ENCODE measurements at places on chromosomes 2 and 18.

- DNase-seq: no peak
Observed at GRCh38 chr2:76075126-76075525, 364.4 kb upstream of the GCFC2 start.

DNA sequence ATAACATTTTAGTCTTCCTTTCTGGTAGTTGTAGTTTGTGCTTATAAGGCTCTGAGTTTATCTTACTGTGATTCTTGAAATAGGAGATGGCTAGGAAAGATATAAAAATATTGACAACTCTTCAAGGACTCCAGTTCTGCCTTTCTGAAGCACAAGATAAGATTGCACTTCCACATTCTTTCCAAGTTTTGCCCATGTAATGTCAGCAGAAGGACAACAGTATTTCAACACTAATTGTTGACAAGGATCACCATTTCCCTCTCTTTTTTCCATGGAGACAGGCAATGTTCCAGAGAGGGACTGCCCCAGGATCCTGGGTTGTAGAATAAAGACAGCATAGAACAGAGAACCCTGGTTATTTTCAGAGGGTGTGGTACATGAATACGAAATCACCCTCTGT, 279.1 kb upstream of the CNTNAP5 start:
- no peak for DNase-seq

GRCh38 chr2:111898703-111899514, 502 bp downstream of the MERTK start:
- no peak for DNase-seq

DNA sequence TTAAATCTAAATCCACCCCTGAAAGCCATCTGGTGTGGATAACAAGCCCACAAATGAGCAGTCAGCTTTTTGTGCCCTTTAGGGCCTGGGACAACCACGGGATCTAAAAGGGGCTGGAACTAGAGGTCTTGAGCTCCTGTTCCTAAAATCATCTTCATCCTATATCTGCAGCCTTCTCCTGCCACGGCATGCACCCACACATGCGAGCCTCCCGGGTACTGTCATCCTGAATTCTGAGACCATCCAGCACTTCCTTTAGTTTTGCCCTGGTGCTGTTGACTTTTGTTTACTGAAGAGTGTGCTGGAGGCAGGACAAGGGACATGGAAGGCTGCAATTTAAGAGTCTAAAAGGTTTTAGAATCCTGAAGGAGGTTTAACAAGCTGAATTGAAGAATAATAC, 183.2 kb downstream of the FAM210A start:
- DNase-seq: no peak

GRCh38 chr18:59909289-59910036, 9.7 kb downstream of the PMAIP1 start:
- DNase-seq: no peak

- no peak for DNase-seq
Observed at GRCh38 chr2:19833978-19834377, 67.8 kb downstream of the TTC32 start.

DNA sequence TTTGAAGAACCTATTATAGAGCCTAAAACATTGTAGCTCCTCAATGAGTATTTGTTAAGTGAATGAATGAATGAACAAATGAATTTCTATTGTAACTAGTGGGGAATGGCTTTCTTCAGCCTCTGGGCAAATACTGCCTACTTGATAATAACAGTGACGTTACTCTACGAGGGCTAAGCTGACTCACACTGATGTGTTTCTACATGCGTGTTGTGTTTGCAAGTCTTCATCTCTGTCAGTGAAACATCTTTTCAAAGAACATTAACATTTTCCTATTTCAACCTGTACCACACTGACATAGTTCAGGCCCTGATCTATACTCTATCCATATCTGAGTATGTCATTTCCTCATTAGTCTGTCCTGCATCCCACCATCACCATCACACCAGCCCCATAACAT, 319.9 kb upstream of the ACVR2A start:
- no peak for DNase-seq

DNA sequence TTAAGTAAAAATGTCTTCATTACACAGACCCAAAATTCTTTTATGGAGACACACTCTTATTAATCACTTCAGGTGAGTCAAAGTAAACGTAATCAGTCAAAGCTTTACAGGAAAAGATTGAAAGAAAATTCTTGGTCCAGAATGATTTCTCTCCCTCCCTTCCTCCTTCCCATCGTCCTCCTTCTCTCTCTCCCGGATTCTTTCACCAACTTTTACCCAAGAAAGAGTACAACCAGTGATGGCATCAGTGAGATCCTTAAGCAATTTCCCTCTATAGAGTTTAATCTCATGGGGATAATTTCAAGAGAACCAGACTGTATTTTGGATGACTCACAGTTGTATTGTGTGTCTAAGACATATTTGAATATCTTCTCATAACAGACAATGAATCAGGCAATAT, 258.1 kb downstream of the ALK start:
- DNase-seq: no peak

DNA sequence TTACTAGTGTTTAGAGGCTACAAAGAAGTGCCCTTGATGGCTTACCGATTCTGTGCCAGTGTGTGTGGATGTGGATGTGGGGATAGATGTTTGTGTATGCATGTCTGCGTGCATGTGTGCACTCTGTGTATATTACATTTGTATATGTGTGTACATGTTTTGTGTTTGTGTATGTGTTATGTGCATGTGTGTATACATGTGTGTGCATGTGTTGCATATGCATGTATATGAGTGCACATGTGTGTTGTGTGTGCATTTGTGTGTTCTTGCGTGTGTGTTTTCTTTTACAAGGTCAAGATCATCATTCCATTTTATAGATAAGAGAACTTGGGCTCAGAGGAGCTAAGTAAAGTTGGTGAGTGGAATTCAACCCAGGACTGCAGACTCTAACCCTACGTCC, 217.1 kb upstream of the PID1 start:
- DNase-seq: no peak

- DNase-seq: no peak
Observed at GRCh38 chr2:98091738-98092137, 4.8 kb downstream of the VWA3B start.

DNA sequence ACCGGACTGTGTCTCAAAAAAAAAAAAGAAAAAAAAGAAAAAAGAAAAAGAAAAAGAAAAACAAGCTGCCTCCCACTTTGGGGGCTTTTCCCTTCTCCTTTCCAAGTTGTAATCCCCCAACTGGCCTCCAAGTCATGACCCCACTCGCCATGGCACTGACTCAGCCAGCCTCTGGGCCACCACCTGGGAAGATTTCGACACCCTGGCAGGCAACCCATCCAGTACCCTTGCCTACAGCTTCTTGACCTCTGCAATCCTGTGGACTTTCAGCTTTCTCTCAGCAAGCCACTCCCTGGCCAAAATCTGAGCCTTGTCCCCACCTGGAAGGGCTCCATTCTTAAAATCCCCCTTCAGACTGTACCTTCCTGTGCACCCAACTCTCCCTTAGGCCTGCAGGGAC, 22.3 kb upstream of the FOSL2 start:
- no peak for DNase-seq

DNA sequence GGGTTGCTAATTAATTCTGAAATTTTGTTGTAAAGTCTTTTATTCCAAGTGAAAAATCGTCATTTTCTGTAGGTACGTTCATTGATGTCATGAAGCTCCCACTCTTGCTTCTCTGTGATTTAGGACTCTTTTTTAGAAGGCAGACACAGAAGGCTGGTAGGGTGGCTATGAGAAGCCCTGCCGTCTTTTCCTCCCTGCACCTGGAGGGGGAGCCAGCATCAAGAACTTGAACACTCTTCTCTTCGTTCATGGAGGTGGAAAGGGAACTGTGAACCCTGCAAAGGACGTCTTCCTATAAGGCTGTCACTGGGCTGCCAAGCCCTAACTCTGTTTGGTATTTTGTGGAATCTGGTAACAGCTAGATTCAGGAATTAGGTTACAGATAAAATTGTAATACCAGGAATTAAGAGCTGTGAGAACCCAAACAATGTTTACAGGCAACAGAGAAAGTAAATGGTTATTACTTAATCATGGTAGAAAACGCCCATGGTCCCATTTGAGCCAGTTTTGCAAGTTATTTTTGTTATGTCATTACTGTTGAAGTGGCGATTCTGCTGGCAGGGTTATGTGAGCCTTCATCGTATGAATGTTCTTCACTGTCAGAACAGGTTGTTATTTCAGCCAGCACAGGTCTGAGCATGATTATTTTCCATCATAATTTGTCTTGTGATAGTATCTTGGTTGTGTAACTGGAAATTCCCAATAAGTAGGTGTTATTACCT, 112.2 kb downstream of the OSBPL6 start:
- DNase-seq: no peak

GRCh38 chr18:70417847-70418246, 129.0 kb downstream of the SOCS6 start:
- no peak for DNase-seq

GRCh38 chr18:12336887-12337286, 28.8 kb downstream of the TUBB6 start:
- no peak for DNase-seq

- no peak for DNase-seq
Observed at GRCh38 chr2:239767021-239767905, 257.9 kb downstream of the NDUFA10 start.

GRCh38 chr2:127577208-127577475, 41.7 kb downstream of the MYO7B start:
- no peak for DNase-seq

DNA sequence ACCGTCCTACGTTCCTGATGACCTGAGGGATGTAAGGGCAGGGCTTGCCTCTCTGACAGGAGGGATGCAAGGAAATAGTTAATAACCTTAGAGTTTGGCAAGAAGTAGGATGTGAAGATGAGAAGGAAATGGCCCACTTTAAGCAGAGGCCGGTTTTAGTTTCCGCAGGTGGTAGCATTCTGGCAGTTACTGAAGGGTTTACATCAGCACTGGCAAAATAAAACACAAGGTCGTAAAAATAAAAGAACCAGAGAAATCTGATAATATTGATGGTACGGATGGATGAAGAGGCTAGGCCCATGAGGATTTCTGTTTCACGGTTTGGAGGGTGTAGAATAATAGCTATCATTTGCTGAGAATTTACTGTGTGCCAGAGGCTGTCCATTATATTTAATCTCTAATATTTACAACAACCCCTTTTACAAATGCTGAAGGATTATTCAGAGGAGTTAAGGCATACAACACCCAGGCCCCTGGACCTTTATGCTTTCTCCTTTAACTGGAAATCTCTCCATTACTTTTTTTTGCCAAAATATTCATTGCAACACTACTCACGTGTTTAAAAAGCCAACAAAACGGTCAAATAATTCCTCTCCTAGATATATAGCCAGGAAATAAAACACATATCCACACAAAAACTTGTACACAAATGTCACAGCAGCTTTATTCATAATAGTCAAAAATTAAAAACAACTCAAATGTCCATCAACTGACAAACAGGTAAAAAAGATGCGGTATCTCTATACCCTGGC, 28.5 kb downstream of the DAPL1 start:
- no peak for DNase-seq

DNA sequence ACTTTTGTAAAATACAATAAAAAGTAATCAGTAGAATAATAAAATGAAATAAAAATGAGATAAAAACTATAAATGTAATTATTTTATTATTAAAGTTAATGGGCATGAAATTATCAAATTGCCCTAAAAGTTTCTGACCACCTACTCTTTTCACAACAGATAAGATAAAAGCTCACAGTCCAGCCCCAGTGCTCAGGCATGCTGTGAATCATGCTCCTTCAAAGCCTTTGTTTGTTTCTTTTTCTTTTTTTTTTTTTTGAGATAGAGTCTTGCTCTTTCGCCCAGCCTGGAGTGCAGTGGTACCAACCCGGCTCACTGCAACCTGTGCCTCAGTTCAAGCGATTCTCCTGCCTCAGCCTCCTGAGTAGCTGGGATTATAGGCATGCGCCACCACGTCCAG, 181.7 kb downstream of the ANKRD44 start:
- DNase-seq: no peak

DNA sequence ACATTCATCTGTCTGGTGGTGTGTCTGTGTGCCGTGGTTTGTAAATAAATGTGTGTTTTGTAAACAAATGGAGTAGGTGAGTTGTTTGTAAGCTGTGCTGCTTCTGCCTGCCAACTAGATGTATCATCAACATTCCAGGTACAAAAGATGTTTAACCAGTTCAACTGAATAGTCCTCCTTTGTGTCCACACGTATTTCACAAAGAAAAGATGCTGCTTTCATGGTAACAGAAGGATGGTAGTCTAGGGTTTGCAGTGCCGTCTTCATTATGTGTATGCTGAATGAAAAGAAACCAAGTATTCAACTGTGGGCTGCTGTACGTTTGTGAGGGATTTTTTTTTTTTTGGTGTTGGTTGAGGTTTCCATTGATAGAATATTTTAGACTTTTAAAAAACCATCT, 72.1 kb downstream of the CAMKMT start:
- DNase-seq: no peak

- no peak for DNase-seq
Observed at GRCh38 chr2:205657579-205657978, 24.7 kb upstream of the NRP2 start.

DNA sequence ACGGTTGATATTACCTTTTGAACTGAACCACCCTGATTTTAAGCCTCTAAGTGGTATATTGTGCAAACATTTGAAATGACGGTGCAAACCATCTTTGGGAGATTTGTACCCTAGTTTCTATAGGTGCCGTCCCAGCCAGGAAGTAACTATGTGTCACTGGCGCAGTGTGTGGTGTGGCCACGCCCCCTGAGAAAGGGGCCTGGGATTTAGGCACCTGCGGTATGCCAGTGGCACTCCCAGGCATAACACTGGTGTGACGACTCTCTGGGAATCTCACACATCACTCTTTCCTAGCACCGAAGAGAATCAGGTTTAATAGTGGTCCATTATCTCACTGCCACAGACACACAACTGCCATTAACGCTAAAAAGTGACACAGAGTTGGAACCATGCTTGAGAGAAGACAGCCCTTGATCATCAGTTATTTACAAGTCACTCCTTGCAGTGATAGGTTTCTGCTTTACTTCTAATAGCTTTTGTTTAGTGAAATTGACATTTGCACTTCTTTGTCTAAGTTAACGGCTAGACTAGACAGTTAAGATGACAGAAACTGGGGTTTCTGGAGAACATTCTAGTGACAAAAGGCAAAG, 11.1 kb downstream of the AQP4 start:
- DNase-seq: no peak

- no peak for DNase-seq
Observed at GRCh38 chr2:37318401-37318800, 6.2 kb downstream of the PRKD3 start.

- no peak for DNase-seq
Observed at GRCh38 chr18:34828093-34828492, 118.0 kb downstream of the DTNA start.

- DNase-seq: no peak
Observed at GRCh38 chr2:1147873-1148612, 197.4 kb downstream of the SNTG2 start.

GRCh38 chr2:174688079-174688478, 76.2 kb downstream of the CHRNA1 start:
- no peak for DNase-seq

DNA sequence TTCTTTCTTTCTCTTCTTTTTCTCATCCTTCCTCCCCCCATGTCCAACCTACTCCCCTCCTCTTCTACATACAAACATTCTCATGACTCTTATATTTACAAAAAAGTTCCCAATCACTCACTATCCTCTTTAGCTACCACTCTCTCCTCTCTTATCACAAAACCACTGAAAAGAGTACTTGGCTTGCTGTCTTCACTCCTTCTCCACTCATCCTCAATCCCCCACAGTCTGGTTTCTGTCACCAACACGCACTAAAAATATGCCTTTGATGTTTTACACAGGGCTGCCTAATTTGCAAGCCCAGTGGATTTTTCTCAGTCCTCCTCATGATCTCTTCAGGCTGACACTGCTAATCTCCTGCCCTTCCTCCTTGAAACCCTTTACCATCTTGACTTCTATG, 159.5 kb downstream of the TNS1 start:
- no peak for DNase-seq

GRCh38 chr2:219056176-219056895, 4.4 kb downstream of the IHH start:
- DNase-seq: no peak
